ENCODE measurements at places on chromosomes 2 and 18.

DNA sequence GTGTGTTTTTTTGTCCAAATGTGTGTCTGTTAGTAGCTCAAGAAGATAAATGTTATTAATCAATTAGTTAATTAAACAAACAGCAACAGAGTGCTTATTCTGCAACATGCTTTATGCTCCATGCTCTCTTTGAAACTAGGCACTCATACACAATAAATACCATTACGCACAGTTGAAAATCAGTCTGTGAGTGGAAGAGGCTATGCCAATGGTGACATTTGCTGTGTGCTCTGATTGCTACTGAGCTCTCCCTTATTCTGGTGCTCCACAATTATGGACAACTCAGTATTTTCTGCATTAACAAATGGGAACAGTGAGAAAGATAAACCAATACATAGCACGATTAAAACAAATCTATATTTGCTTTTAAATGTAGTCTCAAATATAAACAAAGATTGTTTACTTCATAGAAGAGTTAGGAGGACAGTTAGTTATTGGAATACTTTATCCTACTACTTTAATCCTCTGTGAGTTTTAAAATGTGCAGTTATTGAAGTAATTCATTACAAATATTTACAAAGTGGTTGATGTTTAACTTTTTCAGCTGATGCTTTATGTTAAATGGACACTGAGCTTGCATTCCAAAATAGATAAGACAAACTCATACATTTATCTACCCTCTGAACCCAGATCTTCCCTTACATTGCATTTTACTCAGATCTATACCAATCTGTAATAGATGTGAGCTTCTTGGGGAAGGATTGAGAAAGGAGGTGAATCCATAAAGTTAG lies 55.3 kb downstream of the NXPH2 start:
- no peak for DNase-seq

DNA sequence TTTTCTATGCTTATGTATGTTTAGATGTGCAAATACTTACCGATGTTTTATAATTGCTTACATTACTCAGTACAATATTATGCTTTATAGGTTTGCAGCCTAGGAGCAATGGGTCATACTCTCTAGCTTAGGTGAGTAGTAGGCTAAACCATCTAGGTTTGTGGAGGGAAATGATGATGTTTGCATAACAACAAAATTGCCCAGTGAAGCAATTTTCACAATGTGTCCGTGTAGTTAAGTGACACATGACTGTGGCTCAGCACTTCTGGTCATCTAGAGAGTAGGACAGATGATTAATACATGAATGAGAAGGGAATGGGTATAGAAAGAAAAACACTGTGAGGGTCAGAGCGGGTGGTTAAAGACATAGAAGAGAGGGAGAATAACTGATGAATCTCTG lies 2116.2 kb upstream of the PIK3C3 start:
- no peak for DNase-seq

- DNase-seq: no peak
These were observed 1.7 kb downstream of the WIPF1 start for GRCh38 chr2:174595891-174596397.

DNA sequence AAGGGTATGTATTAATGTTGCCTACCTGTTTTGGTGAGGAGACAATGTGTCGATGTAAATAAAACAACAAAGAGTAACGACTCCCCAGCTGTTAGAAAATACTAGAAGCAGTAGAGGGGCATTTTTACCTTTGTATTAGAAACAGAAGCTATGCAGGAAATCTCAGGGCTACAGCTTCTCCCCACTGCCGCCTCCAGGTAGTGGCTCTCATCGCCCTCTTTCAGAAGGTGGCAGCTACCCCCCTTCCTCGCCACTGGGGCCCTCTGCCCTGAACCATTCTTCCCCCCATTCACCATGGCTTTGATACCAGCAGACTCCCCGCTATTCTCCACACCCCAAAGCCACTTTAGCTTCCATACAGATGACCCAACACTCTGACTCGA lies 6.7 kb downstream of the PLA2R1 start:
- DNase-seq: no peak

- no peak for DNase-seq
These were observed 973.4 kb upstream of the SOX11 start for GRCh38 chr2:4718777-4719176.

GRCh38 chr2:224709301-224709700 lies 6.9 kb downstream of the CCDC195 start:
- no peak for DNase-seq

DNA sequence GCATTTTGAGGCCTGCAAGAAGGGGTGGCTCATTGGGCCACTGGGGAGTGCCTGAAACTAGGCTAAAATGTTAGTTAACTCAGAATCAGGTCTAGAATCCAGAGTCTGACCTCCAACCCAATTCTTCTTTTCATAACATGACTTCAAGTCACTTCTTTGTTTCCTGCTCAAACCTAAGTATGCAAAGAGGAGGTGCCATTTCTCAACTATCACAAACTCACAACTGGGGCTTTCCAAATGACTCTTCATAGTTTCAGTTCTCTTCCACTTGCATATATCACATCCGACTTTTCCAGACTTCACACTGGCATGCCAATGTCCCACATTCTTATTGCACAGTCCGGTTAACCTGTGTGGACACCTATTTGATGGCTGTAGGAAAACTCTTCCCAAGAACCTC lies 211.6 kb downstream of the TCF4 start:
- DNase-seq: peak; percentile 16

- no peak for DNase-seq
These were observed 397.7 kb upstream of the HNRNPA3 start for GRCh38 chr2:176814740-176815367.

- no peak for DNase-seq
These were observed 2.5 kb upstream of the MAT2A start for GRCh38 chr2:85536479-85536878.

- DNase-seq: no peak
These were observed 317.5 kb upstream of the TRIB2 start for GRCh38 chr2:12399240-12399639.

GRCh38 chr2:233982421-233983121 lies 65.4 kb downstream of the TRPM8 start:
- no peak for DNase-seq

DNA sequence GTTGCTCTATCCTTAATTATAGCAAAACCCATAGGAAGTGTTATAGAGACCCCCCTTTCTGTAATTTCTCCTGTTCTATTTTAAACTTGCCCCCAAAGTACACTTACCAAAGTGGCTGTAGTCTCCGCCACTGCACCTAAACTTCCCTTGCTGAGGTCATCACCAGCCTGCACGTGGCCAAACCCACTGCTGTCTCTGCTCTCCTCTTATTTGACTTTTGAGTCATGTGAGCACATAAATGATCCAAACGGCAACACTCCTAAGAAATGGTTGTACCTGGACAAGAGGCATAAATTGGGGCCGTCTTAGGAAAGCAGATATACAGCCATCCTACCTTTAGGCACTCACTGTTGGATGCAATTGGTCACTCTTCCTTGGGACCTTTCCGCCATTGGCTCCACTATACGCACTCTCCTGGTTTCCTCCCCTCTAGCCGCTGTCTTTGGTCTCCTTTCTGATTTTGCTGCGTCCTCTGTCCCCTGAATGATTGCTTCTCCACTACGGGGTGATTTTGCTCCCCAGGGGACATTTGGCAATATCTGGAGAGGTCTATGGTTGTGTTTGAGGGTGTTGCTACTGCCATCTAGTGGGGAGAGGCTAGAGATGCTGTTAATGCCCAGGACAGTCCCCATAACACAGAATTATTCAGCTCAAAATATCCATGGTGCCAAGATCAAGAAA lies 19.2 kb upstream of the IL36G start:
- DNase-seq: peak; percentile 20

GRCh38 chr2:144592500-144593256 lies 72.8 kb upstream of the ZEB2 start:
- DNase-seq: no peak

GRCh38 chr2:195572895-195573683 lies 83.9 kb upstream of the SLC39A10 start:
- DNase-seq: no peak

DNA sequence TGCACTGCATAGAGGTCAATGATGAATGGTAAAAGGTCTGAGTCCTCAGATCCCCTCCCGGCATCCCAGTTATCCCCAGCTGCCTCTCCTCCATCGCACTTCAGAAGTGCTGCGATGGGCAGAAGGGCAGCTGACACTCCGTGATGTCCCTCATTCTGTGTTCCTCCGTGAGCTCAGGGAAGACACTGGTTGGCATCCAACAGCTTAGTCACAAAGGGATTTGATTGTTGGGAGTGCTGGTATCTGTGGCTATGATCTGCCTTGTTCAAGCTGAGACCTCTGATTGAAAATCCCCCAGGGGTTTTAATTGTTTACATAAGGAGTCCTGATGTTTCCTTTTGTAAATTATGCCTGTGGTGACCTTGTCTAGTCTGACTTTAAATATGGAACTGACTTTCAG lies 19.0 kb upstream of the SAG start:
- no peak for DNase-seq

GRCh38 chr2:170969030-170969429 lies 40.0 kb downstream of the GORASP2 start:
- no peak for DNase-seq

GRCh38 chr2:152481881-152482583 lies 147.1 kb downstream of the FMNL2 start:
- DNase-seq: no peak

DNA sequence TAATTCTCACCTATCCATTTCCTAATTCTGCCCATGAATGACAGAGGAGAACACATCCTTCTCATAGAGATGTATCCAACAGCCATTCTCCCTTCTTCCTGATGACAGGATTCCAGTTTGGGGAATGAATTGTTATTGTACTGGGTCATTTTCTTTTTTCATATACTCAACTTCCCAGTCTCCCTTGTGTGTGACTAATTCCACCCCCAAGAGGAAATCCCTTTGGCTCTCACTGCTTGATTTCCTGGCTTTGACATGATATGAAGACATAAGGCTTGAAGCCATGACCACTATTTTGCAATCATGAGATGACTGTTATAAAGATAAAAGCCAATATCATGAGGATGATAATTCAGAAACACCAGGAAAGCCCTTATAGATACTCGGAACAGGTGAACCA lies 384.7 kb upstream of the ACVR2A start:
- DNase-seq: no peak

GRCh38 chr2:167689444-167689843 lies 558.0 kb downstream of the STK39 start:
- DNase-seq: no peak

DNA sequence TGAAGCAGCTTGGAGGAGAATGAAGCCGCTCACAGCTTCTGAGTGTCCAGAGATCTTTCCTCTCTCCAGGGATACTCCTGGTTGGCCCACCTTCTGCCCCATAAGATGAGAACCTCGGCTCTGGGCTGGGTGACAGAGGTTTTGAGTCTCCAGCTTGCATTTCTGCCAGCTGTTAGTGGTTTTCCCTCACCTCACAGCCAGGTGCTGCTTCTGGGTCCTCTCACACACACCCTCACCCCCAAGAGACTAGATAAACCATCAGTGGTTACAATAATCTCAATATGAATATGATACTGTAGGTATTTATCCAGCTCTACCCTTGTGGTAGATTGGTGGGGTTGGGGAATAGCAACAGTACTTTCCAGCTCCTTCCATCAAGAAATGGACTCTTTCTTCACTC lies 161.7 kb upstream of the SIX3 start:
- DNase-seq: no peak

- DNase-seq: no peak
These were observed 197.4 kb downstream of the HAUS1 start for GRCh38 chr18:46301571-46301970.

DNA sequence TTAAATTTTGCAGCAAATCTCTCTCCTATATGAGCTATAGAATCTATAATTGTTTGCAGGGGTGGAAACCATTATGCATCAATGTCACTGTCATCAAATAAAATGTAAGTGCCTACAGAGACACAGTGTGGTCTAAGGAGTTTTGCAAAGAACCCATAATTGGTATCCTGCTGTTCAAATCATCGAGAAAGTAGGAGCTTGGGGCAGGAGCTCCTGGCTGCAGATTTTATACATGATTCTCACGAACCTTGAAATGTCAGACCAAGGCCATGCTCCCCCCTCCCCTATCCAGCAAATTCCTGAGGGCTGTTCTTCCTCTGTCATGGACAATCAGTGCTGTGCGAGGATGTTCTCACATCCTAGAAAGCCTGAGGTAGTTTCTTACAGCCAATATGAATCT lies 119.5 kb upstream of the CYRIA start:
- DNase-seq: no peak

DNA sequence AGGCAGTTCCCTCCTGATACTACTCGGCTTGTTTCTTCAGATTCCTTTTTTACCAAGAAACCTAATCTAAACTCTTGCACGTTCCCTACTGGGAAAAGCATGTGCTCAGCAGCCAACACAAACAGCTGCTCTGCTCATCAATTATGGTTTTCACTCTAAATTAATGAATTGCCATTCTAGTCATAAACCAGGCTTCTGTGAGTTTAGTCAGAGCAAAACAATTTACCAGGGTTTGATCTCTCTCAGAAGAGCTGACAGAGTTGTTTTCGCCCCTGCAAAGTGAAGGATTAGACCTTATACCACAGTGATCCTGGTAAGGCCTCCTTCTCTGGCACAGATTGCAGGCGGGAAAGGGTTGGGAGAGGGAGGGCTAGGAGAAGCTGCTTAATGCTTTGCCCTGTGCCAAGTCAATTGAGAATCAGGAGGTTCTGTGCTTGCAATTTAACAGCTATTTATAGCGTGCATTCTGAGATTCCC lies 57.2 kb downstream of the REEP1 start:
- no peak for DNase-seq

GRCh38 chr2:206832873-206833272 lies 67.5 kb downstream of the FASTKD2 start:
- no peak for DNase-seq

DNA sequence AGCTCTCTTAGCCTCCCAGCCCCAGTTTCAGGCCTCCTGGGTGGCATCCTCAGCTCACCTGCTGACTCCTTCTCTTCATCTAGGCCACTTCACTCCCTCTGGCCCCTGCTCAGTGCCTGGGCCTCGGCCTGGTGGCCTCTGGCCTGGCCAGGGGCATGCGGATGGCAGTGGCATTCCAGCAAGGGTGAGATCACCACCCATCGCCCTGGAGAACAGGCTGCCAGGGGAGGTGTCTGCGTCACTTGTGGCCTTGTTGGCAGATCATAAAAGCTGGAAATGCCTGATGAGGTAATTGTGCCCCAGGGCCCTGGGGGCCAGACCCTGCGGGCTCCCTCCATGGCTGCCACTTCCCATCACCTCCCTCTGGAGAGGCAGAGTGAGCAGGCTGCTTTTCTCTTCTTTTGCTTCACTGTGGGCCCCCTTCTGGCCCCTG lies 72.5 kb upstream of the SMAD2 start:
- DNase-seq: no peak

- no peak for DNase-seq
These were observed 87.7 kb downstream of the TMEM18 start for GRCh38 chr2:589281-590130.

- no peak for DNase-seq
These were observed 1241.1 kb upstream of the ZEB2 start for GRCh38 chr2:145760781-145761649.

Measured in GM12891 (cell line).